ENCODE measurements at places on chromosomes 7 and 10.

GRCh38 chr10:112926906-112927688 is 22.9 kb upstream of the TCF7L2 start:
- H3K27me3 ChIP-seq = no peaks in the 10 kb centered on the region
- H3K36me3 ChIP-seq = no peaks in the 10 kb centered on the region
- no peak for DNase-seq
- no peak overlapping the region for H3K4me3 ChIP-seq

DNA sequence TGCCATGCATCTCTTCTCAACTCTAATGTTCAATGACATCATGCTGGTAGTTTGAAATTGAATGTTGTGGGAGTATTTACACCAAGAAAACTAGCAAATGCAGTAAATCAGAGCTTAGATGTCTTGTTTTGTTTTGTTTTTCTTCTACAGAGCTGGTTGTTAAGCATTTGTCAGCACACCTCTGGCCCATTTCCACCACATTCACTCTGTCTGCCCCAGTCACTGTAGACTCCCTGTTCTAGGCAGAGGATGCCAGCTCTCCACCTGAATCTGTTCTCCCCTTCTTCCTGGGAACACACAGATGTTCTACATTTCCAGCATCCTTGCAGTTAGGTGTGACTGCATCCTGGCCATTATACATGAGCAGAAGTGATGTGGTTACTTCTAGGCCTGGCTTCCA is 4.1 kb upstream of the ARHGAP22 start:
- H3K27ac ChIP-seq = no peak overlapping the region
- no peak for DNase-seq
- peaks cover 34% of the 10 kb centered on the region for H3K27me3 ChIP-seq

DNA sequence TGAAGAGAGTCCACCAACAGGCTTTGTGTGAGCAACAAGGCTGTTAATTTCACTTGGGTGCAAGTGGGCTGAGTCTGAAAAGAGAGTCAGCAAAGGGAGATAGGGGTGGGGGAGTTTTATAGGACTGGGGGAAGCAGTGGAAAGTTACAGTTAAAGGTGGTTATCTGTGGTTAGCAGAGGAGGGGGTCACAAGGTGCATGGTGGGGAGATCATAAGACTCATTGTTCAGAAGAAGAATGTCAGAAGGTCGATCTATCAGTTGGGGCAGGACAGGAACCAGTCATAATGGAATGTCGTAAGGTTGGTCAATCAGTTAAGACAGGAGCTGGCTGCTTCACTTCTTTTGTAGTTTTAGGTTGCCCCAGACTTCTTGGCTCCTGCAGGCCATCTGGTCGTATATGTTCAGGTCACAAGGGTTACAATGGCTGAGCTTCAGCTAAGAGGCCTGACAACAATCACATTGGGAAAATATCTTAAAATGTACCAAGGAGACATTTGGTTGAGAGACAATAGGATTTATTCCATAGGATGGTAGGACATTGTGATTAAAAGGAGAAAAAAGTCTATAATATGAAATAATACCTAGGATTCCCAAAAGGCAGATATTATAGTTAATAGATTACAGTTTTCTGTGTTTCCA is 356.4 kb downstream of the ANKRD7 start:
- H3K27ac ChIP-seq = no peak overlapping the region
- no peak for DNase-seq
- no peak overlapping the region for H3K4me3 ChIP-seq
- H3K27me3 ChIP-seq = no peaks in the 10 kb centered on the region
- H3K36me3 ChIP-seq = no peaks in the 10 kb centered on the region
- H3K4me1 ChIP-seq = no peaks in the 10 kb centered on the region

GRCh38 chr7:93006480-93007095 is 111.2 kb downstream of the SAMD9 start:
- no peak overlapping the region for H3K27ac ChIP-seq
- H3K4me3 ChIP-seq = no peak overlapping the region
- H3K36me3 ChIP-seq = no peaks in the 10 kb centered on the region
- H3K4me1 ChIP-seq = no peaks in the 10 kb centered on the region
- H3K27me3 ChIP-seq = peaks cover 7% of the 10 kb centered on the region
